ENCODE measurements at places on chromosomes 7 and 10.

DNA sequence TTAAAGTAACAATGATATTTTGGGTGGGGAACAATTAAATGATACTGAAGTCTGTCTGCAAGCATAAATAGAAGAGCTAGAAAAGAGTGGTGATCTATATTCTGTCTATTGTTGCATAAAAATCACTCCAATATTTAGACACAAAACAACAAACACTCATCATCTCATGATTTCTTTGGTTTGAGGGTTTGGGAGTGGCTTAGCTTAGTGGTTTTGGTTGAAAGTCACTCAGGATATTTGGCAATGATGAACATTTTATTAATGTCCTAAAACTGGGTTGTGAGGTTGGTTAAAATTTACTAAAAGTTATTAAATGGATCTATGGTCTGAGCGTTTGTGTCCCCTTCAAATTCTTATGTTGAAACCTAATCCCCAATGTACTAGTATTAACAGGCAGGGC, 54.7 kb upstream of the EGFR start:
- no peak for DNase-seq

GRCh38 chr7:69747144-69747543, 148.9 kb downstream of the AUTS2 start:
- DNase-seq = no peak

GRCh38 chr10:5618829-5619228, 47.6 kb downstream of the ASB13 start:
- DNase-seq = no peak

DNA sequence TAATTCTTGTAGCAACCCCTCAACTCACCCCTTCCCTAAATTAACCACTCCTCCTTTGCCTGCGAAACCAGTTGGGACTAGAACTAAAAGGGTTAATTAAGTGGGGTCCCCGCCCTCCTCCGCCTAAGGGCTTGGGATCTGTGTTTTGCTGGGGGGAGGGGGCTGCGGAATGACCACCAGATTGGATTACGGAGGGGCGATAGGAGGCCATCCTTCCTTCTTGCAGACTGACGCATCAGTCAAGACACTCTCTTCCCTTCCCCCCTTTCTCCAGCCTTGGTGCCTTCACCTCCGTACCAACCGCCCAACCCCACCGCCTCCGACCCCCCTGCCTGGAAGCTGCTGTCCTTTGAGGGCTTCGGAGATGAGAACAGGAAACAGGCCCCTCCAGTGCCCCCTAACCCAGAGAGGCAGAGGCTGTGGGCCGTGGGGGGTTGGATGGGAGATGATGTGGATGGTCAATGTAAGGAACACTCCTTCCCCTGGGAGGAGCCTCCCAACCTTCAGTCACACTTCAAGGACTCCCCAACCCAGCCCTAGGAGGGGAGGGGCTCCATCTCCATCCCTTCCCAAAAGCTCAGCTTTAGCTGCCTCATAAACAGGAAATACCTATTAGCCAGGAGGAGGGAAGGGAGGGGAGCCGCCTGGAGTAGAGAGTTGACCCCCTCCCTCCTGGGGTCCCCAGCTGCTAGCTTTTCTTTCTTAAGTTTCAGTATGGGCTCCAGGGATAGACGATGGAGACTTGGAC, 997 bp upstream of the LDB1 start:
- no peak for DNase-seq

DNA sequence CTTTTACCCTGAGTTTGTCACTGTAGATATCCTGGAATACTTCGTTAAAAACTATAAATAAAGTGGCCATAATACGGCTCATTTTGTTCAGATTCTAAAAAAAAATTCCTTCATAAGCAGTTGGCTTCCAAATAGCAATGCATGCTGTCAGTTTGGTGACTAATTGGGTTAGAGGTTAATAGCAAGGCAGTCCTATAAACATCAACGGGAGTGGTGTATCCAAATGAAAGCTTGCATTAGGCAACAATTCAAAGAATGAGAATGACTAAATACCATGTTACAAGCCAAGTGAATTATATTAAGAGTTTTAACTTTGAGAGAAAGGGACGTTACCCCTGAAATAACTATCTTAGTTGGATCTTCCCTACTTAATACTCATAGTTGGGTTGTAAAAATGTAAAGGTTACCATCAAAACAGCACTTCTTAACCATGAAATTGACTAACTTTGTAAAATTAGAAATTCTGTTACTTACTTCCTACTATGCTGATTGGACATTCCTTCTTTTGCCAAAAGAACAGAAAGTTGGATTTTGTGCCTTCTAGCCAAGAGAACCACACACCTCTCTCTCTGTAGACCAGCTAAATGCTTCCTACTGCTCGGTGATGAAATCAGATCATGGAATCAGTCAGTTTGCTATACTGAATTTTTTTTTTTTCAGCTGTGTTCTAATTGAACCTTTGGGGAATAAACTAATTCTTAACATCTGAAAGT, 98.0 kb downstream of the KAT6B start:
- no peak for DNase-seq

DNA sequence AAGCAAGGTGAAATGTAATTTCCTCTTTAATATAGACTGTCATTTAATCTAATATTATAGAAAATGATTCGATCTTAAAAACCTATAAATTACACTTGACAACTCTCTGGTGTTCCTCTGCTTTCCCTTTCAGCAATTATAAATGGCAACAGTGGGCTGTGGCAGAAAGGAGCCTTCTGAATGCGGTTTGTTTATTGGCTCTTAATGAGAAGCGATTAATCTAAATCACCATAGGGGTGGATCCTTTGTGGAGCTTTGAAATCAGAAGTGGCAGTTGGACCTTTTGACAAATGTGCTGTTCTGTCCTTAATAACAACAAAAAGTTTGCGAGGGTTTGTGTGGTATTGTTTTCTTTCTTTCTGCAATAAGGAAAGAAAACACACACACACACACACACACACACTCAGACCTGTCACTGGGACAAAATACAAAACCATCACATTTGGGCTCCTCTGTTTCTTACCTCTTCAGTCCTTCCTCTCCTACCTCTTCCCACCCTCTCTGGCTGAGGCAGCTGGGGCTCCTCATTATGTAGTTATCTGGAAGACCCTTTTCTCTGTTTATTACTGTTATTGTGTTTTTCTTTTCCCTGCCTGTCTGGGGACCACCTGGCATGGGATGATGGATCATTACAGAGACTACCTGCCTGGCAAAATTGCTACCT, 316.2 kb downstream of the SORCS3 start:
- no peak for DNase-seq

DNA sequence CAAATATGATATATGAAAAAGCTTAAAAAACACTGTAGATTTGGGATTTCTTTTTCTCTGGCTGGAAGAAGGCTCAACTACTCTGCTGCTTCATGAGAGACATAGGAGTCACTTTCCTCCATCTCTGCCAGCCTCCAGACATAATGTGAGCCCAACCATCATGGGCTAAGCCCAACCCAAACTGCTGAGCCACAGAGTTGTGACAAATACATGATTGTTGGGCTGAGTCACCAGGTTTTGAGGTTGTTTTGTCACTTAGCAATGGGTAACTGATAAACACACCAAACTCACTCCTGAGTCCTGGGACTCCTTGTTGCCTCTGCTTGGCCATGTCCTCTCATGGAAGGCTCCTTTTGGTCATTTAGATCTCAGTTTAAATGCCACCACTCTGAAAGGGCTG, 381.8 kb upstream of the FZD8 start:
- no peak for DNase-seq
